ENCODE measurements at places on chromosomes 7 and 10. TPM values are rescaled to one million over a fixed set of nuclear protein-coding genes. Genes with fewer than 3 reads are reported as not detected.
A peak's percentile ranks its signal among the peaks of the same experiment; 100 is the strongest.

GRCh38 chr10:104066945-104067344 is 18.7 kb downstream of the COL17A1 start:
- no peak for DNase-seq

DNA sequence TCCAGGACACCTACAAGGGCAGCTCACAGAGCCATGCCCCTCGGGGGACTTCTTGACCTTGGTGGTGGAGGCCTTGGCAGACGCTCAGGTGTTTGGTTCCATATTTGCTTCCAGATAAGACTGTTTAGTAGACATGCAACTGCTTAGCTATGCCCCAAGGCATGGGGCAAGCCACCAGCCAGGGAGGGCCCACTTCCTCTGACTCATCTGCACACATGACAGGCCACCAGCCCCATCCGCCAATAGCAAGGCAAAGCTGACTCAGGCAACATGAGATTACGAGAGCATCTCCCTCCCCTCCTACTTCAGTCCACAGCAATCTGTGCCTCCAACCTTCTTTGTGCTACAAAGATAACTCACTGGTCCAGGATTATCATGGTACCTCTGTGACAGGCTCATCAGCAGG is 54.9 kb downstream of the KCNMA1 start:
- peak; percentile 80 for DNase-seq

DNA sequence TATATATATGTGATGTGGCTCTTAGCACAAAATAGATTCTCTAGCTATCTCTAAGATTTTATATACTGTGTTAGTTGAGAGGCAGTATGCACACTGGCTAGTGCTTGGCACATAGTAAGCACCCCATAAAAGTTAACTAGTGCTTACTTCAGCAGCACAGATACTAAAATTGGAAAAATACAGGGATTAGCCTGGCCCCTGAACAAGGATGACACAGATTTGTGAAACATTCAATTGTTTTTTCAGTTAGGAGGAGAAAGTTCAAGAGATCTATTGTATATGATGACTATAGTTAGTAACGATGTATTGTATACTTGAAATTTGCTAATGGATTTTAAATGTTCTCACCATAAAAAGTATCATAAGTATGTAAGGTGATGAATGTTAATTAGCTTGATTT is 78.3 kb upstream of the LRRC17 start:
- no peak for DNase-seq

- DNase-seq, result no peak
Measured at GRCh38 chr10:122478971-122479370, 17.6 kb downstream of the HTRA1 start.

- no peak for DNase-seq
Measured at GRCh38 chr10:45373576-45374349, at the start of gene ALOX5. ALOX5 (plus strand) TSS chr10:45374216; CDS start chr10:45374280, 64 bp downstream.

GRCh38 chr10:119805702-119806230 is 66.9 kb downstream of the MCMBP start:
- no peak for DNase-seq

GRCh38 chr7:134422008-134422407 is 36.9 kb downstream of the AKR1B1 start:
- no peak for DNase-seq

- DNase-seq, result no peak
Measured at GRCh38 chr7:143055754-143056153, 3.6 kb downstream of the OR6V1 start.

GRCh38 chr7:108442039-108442568 is 14.1 kb downstream of the NRCAM start:
- no peak for DNase-seq

DNA sequence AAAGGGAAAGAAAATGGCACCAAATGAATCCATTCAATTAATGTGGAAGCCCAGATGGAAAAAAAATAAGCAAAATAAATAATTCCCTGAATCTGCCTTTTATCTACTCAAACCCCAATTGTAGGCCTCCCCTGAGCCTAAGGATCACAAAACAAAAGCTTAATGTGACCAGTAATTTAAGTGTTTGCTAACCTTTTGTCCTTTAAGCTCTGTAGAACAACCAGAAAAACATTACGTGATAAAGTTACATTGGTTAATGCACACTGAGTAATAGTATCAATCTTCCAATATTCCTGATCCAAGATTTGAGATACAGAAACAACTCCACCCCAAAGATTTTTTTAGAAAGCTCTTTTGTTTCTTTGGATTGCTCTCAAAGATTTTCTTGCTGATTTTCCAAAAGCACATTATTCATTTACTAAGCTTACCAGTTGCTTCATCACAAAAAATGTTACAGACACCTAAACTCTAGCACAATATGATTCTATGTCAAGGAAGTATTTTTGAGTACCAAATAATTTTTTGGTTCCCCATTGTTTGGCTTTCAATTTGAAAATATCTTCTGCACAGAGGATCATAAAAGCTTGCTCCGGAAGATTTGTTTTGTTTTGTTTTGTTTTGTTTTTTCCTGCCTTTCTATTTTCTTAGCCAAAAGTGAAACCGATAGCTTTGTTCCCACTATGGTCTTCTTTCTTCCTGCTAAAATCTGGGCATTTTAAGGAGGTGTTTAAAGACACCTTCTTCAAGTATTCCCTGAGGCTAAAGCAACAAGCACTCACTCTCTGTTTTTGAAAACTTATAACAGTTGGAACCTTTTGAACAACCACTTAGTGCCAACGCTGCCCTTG is 54.2 kb downstream of the TRIL start:
- DNase-seq, result peak; percentile 5

DNA sequence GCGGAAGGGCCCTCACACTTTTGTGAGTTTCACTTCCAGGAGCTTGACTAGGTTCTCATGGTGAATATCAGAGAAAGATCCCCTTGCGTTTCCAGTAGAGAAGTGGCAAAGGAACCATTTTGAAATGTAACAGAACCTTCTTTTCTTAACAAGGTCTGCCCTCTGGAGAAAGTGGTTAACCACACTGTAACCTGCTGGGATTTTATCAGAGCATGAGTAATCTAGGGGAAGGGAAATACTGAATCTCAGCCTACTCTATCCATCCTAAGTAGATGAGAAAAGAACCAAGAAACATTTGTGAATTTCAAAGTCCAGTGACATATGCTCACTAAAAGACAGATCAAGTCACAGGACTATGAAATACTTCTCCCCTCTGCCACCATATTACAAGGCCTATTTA is 235.5 kb downstream of the ZEB1 start:
- DNase-seq, result peak; percentile 92

GRCh38 chr7:134690016-134690415 is 43.4 kb downstream of the BPGM start:
- peak; percentile 70 for DNase-seq

- no peak for DNase-seq
Measured at GRCh38 chr7:45580053-45580872, 6.1 kb downstream of the ADCY1 start.

DNA sequence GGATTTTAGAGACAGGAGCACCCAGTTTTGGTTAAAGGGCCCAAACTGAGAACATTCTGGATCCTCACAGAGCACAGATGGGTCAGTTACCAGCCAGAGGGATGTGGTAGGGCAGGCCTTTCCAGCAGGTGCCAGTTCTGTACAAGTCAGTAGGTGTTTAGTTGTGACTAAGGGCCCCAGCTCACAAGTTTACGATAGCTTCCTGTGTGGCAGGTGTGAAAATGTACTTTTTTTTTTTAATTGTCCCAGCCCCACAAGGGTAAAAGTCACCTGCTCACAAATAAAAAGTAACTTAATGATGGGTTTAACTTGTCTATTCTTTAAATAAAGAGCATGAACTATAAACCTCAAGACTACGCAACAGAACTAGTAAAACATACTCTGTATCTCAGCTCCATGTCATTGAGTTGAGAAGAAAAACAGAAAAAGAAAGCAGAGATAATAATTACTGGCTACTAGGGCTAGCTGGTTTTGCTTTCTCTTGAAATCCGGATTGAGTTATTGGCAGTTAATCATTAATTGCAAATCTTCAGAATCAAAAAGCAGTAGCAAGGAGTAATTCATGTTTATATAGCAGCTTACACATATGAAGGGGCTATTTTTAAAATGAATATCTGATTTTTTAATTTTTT is 15.4 kb downstream of the NFE2L3 start:
- DNase-seq, result no peak

DNA sequence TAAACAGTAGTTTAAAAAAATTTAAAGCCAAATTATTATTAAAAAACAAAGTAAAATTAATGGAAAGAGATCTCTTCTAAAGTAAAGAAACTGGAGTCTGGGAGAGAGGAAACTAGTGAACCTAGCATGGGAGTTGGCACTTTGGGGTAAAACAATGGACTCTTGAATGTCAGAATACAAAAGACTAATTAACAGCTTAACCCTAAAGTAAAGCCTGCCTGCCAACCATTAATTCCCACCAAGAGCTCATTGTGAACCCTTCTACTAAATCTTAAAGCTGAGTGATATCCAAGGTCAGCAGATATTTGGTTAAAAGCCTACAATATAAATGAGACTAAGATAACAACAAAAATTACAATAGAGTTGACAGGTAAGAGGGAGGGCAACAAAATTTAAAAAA is 36.5 kb downstream of the KMT2C start:
- DNase-seq, result no peak

GRCh38 chr10:100014071-100014762 is 4.5 kb upstream of the DNMBP start:
- no peak for DNase-seq

- no peak for DNase-seq
Measured at GRCh38 chr7:418636-419280, 100.9 kb downstream of the PDGFA start.

GRCh38 chr10:131075218-131075770 is 236.2 kb downstream of the TCERG1L start:
- DNase-seq, result no peak

- DNase-seq, result no peak
Measured at GRCh38 chr10:78491812-78492211, 458.1 kb downstream of the RPS24 start.

- no peak for DNase-seq
Measured at GRCh38 chr7:4045975-4046374, 636.1 kb upstream of the FOXK1 start.

- no peak for DNase-seq
Measured at GRCh38 chr10:97821308-97822038, 28.2 kb upstream of the GOLGA7B start.

GRCh38 chr7:92769844-92770243 is 66.5 kb downstream of the CDK6 start:
- no peak for DNase-seq

DNA sequence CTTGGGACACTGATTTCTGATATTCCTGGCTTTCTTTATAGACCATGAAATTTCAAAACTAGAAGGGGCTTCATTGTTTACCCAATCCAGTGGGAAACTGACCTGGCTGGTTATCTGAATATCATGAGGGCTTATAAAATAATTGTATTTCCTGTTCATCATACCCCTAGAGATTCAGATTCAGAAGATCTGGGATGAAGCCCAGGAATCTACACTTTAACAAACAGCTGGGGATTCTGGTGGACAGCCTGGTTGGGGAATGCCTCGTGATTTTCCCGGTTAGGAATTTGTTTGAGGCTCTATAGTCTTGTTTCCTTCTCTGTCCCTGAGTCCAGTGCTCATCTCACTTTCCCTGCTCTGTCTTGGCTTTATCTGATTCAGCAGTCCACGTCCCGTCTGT is 110.3 kb downstream of the ADRA2A start:
- no peak for DNase-seq

GRCh38 chr7:17985473-17986239 is 42.0 kb downstream of the PRPS1L1 start:
- no peak for DNase-seq

GRCh38 chr10:62049624-62050345 is 148.3 kb downstream of the ARID5B start:
- no peak for DNase-seq

DNA sequence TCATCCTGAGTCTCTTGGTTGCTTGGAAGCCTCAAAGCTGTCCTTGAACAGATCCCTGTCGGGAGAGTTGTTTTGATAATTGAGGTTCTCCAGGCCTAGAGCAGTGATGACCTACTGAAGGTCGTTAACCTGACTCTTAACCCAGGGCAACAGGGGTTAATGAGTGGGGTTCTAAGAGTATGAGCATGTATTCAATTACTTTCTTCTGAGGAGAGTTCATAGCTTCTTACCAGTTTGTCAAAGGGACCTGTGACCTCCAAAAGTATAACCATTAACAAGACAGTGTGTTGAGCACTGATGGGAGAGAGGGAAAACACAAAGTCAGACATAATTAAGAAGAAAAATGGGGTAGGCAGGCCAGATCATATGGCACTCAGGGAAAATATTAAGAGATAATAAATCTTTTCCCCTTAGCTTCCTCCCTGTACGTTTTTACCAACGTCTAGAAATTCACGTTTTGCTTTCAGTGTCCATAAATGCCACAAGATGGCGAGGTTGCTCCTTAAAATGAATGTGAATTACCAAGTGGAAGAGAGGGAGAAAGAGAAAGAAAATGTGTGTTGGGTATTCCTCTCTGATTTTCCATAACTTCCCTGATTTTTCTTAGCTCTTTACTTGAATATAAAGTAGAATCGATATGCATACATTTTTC is 97.6 kb downstream of the SUGCT start:
- DNase-seq, result peak; percentile 71

DNA sequence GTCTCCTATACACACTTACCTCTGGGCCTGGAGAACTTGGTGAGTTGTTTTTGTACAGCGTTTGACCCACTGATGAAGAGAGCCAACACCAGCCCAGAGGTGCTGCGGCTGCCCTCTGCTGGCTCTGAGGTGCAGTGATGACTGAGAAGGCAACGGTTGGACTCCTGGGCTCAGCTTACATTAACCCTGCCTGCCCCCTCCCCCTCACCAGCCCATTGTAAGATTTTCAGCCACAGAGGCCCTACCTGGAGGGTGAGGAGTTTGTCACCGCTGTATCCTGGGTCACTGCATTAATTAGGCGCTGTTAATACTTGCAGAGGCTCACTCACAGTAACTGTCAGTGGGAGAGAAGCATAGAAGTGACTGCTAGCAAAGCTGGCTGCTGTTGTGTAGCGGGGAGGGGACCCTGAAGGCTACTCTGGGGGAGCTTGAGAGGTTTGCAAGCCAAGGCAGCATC is 19.0 kb upstream of the ANKRD2 start:
- peak; percentile 81 for DNase-seq

The CYP3A7 gene
- total RNA-seq, result 37.8 TPM

The SFTPA1 gene
- total RNA-seq, result not detected

The PNLIP gene
- not detected for total RNA-seq

The ELOVL3 gene
- total RNA-seq, result 0.66 TPM

The HILPDA gene
- 30.8 TPM for total RNA-seq

The UNC5B gene
- total RNA-seq, result 36.0 TPM

The DDX50 gene
- total RNA-seq, result 65.5 TPM

The TUBAL3 gene
- not detected for total RNA-seq

The SPDYE5 gene
- total RNA-seq, result not detected

The WDFY4 gene
- total RNA-seq, result 0.66 TPM

The WEE2 gene
- not detected for total RNA-seq

The MEIG1 gene
- 0.26 TPM for total RNA-seq

The SYCE1 gene
- total RNA-seq, result 0.17 TPM

The NRCAM gene
- 2.1 TPM for total RNA-seq

The SFRP4 gene
- 54.2 TPM for total RNA-seq

The AKR1B15 gene
- total RNA-seq, result not detected

The MEST gene
- total RNA-seq, result 38.8 TPM

The FEZF1 gene
- not detected for total RNA-seq

The LBX1 gene
- total RNA-seq, result under 0.01 TPM

The LEP gene
- total RNA-seq, result 2.8 TPM

The DKK1 gene
- 54.4 TPM for total RNA-seq
